ENCODE measurements at places on chromosomes 12 and 14.

- DNase-seq = no peak
These were observed 40.3 kb downstream of the CCDC85C start for GRCh38 chr14:99563749-99564129.

DNA sequence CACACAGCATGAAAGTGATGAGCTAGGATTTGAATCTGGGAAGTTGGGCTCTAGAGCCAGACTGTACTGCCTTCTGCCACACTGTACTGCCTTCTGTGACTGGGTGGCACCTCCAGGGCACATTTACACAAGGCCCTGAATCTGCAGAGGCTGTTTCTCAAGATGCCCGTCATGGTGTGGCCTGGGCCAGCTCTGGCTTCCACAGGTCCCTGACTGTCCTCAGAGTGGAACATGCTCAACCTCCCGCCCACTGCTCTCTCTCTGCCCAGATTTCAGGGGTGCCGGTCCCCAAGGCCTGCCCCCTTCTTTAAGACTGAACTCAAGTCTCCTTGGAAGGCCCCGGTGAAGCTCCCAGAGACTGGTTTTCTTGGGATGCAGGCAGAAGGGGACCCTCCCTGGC lies 50.2 kb downstream of the C14orf132 start:
- DNase-seq = no peak

DNA sequence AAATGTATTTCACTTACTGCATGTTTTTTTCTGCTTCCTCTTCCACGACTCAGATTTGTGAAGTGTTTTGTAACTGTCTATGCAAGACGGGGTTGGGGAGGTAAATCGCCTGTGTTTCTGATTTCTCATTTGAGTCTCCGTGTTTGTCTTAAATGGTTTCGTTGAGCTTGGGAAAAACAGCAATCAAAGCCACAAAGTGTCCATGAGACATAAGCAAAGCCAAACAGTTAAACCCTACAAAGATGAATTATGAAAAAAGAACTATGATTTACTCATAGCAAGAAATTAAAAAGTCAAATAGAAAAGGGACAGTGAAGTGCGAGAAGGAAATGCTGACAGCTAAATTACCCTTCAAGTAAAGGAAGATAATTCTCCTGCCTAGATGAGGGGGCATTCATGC lies 164.3 kb upstream of the TMPO start:
- no peak for DNase-seq

DNA sequence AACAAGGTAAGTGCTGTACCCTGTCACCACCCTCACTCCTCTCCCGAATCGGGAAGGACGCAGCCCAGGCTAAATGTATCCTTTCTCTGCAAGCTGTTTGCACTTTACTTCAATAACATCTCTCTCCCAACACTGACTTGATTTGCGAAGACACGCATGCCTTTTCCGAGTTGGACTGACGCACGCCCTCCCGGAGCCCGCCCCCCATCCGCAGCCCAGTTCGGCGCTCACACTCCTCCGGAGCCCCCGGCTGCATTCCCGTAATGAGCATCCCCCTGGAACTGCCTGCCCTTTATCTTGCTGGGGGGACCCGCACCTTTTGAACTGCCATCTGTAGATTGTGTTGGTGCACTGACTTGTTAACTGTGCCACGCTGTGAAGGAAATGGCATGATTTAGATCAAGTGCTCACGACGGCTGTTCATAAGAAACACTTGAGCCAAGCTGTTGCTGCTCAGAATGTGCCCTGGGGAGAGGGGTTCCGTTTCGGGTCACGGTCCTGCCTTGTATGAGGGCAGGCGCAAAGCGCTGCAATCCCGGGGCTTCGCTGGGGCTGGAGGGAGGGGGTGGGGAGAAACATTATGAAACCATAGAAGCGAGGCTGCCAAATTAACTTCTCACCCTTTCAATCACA lies 176.6 kb upstream of the CDKN3 start:
- peak; percentile 15 for DNase-seq

DNA sequence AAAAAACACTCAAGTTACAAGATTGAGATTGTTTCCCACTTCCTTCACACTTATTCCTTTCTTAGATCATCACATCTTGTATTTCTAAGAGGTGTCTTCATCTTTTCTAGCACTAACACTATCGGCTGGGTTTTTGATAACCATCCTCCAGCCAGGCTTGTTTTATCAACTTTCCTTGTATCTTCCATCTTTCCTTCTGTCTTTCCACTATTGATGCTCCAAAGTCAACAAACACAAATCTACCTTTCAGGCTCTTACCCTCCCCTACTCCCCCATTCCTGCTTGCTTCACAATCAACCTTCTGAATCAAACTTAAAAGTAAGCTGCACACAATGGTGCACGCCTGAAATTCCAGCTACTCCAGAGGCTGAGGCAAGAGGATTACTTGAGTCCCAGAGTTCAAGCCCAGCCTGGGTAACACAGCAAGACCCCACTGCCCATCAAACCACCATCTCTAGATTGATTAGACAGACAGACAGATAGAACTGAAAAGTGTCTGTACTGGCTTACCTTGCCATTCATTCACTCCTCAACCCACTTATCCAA lies 12.9 kb downstream of the MED13L start:
- no peak for DNase-seq

DNA sequence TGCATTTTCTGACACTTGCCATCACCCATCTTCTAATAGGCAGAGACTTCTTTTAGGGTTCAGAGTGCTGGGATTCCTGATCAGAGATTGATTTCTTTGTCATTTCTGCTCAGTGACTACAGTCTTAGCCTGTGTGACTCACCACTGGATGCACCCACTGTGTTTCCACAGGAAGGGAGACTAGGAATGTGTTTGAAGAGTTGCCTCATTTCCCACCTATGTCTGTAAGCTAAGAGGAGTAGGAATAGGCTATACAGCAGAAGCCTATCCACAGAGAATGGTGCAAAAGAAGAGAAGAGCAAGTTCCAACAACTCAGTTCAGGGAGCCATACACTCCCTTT lies 60.2 kb upstream of the ACTN1 start:
- peak; percentile 87 for DNase-seq

- DNase-seq = no peak
These were observed 7.8 kb upstream of the DCAF11 start for GRCh38 chr14:24106672-24107271.

GRCh38 chr12:79686171-79686570 lies 4.6 kb downstream of the PAWR start:
- DNase-seq = no peak

- no peak for DNase-seq
These were observed 90.3 kb downstream of the CRADD start for GRCh38 chr12:93767524-93767863.

GRCh38 chr12:91316161-91316906 lies 133.7 kb upstream of the DCN start:
- DNase-seq = no peak

- DNase-seq = peak; percentile 34
These were observed at the start of gene C12orf42 for GRCh38 chr12:103495469-103496456. Gene C12orf42, minus strand, starts transcription at chr12:103495968. Its CDS starts 17,542 bp downstream, at chr12:103478426.

- no peak for DNase-seq
These were observed 80.0 kb downstream of the ACTN1 start for GRCh38 chr14:68899033-68899603.

DNA sequence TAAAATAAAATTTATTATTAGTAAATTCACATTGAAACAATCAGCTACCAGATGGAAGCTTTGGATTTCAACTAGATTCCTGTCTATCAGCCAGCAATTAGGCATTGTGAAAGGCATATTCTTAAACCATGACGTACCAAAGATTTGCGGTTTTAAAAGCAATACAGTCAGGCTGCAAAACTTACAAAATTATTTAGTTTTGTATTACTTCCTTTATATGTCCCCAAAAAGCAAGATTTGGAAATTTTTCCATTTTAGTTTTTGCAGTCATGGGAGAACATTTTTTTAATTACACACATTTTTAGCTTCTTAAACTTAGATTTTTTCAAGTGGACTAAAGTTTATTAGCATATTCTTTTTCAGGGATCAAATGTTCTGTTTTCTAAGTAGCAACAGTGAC lies 225.0 kb upstream of the KITLG start:
- peak; percentile 69 for DNase-seq

DNA sequence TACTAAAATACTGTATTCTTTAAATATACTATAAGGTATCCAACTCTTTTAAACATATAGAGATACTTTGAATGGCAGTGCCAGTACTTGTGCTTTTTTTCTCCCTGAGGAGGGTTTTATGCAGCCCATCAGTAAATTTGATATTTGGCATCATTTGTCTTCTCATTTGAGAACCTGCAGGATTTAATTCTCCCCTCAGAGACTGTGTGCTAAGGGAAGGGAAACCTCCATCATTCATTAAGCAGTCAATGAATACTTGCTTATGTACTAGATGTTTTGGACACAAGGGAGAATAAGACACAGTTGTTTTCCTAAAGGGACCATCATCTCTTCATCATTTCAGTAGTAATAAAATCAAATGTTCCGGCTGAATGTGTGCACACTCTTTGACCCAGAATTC lies 40.8 kb downstream of the FRS2 start:
- no peak for DNase-seq

- peak; percentile 23 for DNase-seq
These were observed 11.9 kb upstream of the ATP5F1B start for GRCh38 chr12:56657416-56658379.

DNA sequence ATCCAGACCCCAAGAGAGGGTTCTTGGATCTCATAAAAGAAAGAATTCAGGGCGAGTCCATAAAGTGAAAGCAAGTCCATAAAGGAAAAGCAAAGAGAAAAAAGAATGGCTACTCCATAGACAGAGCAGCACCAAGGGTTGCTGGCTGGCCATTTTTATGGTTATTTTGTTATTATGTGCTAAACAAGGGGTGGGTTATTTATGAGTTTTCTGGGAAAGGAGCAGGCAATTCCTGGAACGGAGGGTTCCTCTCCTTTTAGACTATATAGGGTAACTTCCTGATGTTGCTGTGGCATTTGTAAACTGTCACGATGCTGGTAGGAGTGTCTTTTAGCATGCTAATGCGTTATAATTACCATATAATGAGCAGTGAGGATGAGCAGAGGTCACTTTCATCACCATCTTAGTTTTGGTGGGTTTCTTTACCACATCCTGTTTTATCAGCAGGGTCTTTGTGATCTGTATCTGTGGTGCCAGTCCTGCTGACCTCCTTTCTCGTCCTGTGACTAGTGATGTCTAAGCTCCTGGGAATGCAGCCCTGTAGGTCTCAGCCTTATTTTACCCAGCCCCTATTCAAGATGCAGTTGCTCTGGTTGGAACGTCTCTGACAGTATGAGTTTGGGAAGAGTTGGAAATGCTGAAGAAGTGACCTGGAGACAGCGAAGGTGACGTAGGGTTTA lies 100.5 kb downstream of the ZNF664 start:
- DNase-seq = peak; percentile 58

GRCh38 chr12:53048780-53049401 lies 974 bp upstream of the TNS2 start:
- DNase-seq = peak; percentile 76

All from EL (cell line).